HS-5 (cell line): ENCODE measurements at places on chromosomes 3 and 15.

DNA sequence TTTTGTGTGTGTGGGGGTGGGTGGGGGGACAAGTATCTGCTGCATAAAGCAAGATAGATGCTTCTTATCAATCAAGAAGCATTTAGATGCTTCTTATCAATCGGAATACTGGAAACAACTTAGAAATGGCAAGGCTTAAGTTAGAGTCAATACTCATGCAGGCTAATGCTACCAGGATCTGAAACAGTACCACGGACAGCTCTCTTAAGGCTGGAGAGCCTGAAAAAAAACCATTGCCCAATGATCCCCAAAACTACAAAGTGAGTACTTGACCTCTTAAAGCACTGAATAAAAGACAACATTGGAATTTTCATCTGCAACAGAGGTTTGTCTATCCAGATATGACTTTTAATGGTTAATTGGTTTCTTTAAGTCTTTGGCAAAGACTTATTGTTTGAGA lies 262.3 kb downstream of the GAP43 start:
- DNase-seq = no peak

- no peak for DNase-seq
These were observed 108.0 kb upstream of the SMAD3 start for GRCh38 chr15:66957431-66957720.

GRCh38 chr3:89264037-89264560 lies 156.7 kb downstream of the EPHA3 start:
- DNase-seq = no peak

- no peak for DNase-seq
These were observed 105.4 kb downstream of the CLASP2 start for GRCh38 chr3:33612607-33613006.

GRCh38 chr3:85604641-85605040 lies 645.9 kb downstream of the CADM2 start:
- no peak for DNase-seq

DNA sequence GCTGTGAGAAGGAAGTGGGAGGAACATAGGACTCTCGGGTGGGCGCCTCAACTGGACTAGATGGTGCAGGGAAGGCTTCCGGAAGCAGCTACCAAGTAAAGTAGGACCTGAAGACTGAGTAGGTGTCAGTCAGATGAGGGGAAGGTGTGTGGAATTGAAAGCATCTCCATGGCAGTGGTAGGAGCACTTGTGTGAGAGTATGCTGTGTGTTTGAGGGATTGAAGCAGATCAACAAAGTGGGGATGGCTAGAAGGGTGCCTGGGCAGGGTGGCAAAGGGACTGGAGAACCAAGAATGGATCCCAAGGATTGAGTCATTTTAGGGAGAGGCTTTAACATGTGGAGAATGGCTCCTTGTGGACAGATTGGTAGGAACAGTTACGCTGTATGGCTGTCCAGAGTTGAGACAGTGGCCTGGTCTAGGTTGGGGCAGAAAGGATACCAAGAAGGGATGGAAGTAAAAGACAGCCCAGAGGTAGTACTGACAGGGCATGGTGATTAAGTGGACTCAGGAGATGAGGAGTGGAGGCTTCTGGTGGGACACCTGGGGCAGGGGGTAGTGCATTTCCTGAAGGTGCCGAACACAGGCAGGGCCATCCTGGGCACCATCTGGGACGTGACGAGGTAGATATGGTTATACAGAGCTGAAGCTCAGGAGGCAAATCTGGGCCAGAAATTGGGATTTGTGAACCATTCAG lies 1.5 kb downstream of the UQCC5 start:
- DNase-seq = no peak

- DNase-seq = no peak
These were observed 27.9 kb downstream of the ALDH1L1 start for GRCh38 chr3:126152458-126152857.

- no peak for DNase-seq
These were observed 14.5 kb downstream of the BMF start for GRCh38 chr15:40094156-40094555.

DNA sequence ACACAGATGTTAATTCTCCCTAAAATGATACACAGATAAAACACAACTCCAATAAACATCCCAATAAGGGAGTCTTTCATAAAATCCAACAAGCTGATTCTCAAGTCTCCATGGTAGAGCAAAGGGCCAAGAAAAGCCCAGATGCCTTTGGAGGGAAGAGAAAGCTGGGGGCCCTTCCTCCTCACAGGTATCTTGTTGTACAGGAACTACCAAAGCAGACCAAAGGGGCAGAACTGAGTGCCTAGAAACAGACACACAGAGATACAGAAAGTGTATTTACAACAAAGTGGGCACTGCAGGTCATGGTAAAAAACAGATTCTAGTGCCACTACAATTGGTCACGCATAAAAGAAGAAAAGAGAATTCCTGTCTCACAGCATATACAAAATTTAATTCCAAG lies 87.2 kb upstream of the NSMCE3 start:
- DNase-seq = no peak

GRCh38 chr3:158713094-158713499 lies 19.2 kb downstream of the RARRES1 start:
- DNase-seq = no peak

- DNase-seq = no peak
These were observed 14.0 kb upstream of the KLF15 start for GRCh38 chr3:126371096-126371705.

GRCh38 chr15:78996894-78997275 lies 52.0 kb upstream of the CTSH start:
- DNase-seq = no peak

DNA sequence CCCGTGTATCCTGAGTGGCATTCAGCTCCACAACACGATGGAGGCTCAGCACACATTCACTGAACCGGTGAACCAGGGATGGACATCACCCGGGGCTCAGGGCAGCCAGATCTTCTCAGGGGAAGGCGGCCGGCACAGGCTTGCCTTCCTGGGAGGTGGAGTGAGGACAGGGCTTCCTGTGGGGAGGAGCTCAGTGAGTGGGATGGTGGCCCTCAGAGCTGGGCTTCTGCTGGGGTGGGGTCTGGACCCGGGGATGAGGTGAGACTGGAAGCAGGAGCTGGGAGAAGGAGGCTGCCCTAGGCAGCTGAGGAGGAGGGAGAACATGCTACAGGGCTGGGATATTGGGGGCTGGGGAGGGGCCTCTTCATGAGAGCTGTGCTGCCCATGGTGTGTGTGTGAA lies 58.5 kb upstream of the PRR23E start:
- no peak for DNase-seq

- DNase-seq = no peak
These were observed 11.3 kb downstream of the CORO2B start for GRCh38 chr15:68589783-68590710.

DNA sequence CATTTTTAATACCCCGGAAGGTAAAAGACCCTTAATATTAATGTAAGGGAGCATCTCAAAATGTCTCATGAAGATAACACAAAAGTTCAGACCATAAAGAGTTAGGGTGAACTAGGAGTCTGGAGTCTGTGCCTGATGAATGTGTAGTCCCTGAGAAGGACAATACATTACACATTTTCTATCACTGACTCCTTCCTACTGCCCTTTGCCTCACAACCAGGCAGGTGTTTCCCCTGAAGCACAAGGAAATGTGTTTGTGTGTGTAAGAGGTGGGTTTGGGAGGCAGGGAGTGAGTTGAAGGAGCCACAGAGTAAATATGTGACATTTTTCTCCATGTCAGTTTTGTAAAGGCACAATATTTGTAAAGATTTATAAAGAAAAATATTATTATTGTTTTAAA lies 59.1 kb downstream of the SSR3 start:
- no peak for DNase-seq

DNA sequence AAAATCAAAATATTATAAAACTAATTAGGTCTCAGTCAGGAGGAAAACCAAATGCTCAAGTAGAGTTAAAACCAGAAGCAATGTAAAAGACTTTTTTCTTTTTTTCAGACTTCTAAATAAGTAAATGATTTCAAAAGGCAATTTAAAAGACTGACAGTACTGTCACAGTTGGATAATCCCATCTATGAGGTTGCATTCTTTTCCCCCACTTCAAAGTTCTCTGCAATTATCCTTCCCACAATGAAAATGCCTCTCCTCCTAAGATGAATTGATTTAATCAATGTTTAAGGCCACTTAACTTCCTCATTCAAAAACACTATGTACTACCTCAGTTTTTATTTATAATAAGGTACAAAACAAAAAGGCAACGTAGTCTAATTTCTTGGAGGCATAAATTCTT lies 8.1 kb downstream of the MRPL3 start:
- no peak for DNase-seq
